ENCODE measurements at places on chromosomes 16 and 17.

DNA sequence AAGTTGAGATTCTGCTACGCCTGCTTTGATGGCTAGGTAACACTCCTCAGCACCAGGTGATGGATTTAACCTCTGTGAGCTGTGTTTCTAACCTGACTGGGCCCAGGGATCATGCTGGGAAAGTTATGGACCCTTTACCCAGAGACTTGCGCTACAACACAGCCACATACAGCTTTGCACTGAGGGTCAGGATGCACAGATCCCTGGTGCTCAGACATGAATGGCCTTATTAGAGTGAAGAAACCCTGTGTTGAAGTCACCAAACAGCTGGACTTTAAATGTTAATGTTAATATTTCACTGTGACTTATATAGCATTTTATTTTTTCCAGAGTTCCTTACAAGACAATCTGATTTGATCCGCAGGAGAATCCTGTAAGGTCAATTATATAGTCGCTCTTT, 114.3 kb downstream of the MSI2 start:
- DNase-seq, result no peak

DNA sequence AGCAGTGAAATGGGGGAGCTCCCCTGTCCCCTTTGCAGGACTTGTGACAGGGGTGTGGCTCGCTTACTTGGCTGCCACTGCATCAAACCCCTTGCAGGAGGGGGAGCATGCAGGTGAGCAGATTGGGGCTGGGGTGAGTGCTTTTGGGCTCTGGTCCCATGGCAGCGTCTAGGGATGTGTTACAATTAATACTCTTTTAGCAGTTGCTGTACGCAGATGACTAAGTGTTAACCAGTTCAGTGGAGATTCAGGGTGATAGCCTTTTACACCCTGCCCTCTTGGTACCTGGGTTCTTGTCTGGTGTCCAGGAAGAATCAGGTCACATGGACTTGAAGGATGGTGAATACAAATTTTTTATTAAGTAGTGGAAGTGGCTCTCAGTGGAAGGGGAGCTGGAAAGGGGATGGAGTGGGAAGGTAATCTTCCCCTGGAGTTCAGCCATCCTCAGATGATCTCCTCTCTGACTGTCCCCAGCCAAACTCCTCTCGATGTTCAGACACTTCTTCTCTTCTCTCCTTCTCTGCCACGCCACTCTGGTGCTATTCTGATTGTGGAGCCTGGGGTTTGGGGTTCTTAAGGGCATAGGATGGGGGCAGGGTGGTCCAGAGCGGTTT, 100.1 kb downstream of the MARF1 start:
- no peak for DNase-seq

DNA sequence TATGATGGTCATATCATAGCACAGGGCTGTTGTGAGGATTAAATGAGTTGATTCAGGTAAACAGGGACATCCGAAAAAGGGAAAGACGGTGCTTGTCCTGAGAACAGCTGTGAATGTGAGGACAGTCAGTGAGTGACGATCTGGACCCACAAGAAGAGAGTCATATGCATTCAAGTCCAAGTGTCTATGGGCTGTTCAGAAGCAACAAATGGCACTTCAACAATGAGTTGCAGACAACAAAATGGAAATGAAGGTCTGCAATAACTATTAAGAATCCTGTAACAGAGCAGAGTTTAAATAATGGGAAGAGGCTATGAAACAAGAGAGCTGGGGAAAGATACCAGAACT, 100.3 kb downstream of the ADCY9 start:
- no peak for DNase-seq

DNA sequence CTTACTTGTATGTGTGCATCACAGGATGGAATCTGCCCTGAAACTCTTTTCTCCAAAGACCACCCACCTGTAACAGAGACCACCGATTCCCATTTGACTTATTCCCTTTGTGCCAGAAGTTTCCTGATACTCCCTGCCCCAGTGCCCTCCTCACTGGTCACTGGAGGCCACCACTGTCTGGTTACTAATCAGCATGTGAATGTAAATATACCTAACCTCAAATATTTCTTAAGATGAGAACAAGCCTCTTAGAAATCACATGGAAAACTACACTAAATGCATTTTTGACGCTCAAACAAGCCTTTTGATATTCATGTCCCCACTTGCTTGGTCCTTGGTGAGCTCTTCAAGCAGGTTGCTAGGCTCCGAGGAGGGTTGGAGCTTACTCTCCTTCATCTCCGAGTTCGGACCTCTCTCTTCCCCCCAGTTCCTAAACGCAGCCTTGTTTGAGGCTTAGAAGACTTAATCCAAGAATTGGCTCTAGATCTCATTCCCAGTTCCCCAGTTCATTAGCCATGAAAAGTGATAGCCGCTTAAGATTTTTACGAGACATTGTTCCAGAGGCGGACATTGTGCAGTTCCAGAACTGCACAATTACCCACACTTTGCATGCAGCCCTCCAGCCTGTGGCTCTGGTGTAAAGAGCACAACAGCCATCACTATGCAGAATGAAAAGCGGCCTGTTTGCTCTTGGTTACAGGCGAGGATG, 579.2 kb upstream of the PSMD7 start:
- DNase-seq, result no peak

DNA sequence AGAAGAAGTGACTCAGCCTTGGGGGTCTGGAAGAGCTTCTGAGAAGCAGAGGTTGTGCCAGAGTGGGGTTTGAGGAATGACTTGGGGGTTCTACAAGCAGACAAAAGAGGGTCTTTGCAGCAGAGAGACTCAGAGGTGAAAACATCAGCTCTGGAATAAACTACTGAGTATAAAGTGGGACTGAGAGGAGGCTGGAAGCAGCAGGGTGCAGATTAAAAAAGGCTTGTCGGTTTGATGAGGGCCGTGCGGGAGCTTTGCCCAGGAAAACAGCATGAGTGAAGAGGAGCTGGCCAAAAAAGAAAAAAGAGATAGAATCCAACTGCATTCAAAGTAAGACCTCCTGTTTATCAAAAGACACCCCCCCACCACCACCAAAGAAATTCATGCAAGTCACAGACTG, 13.1 kb upstream of the ACE start:
- no peak for DNase-seq

- DNase-seq, result no peak
Observed at GRCh38 chr17:63646488-63646806, 24.2 kb downstream of the MAP3K3 start.

- no peak for DNase-seq
Observed at GRCh38 chr16:71724320-71724751, at the start of gene PHLPP2. Gene PHLPP2, minus strand, starts transcription at chr16:71724701. Its CDS starts 9,906 bp downstream, at chr16:71714795.

Data from effector CD8-positive, alpha-beta T cell (primary cell).